ENCODE measurements at places on chromosomes 16 and 17.

- DNase-seq = no peak
Observed at GRCh38 chr17:2393954-2394749, 6.7 kb downstream of the MNT start.

DNA sequence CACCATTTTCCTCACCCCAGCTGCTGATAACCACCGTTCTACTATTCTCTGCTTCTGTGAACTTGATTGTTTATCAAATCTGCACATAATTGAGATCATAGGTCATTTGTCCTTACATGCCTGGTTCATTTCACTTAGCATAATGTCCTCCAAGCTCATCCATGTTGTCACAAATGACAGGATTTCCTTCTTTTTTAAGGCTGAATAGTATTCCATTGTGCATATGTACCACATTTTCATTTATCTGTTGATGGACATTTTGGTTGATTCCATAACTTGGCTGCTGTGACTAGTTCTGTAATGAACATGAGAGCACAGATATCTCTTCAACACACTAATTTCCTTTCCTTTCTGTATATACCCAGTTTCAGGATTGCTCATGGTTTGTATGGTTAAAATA is 225.3 kb upstream of the TBX2 start:
- DNase-seq = no peak

GRCh38 chr17:8791910-8792270 is 7.3 kb downstream of the MFSD6L start:
- DNase-seq = no peak

- no peak for DNase-seq
Observed at GRCh38 chr17:67381929-67382257, 4.8 kb downstream of the PITPNC1 start.

- no peak for DNase-seq
Observed at GRCh38 chr16:52757746-52758472, 211.0 kb upstream of the TOX3 start.

DNA sequence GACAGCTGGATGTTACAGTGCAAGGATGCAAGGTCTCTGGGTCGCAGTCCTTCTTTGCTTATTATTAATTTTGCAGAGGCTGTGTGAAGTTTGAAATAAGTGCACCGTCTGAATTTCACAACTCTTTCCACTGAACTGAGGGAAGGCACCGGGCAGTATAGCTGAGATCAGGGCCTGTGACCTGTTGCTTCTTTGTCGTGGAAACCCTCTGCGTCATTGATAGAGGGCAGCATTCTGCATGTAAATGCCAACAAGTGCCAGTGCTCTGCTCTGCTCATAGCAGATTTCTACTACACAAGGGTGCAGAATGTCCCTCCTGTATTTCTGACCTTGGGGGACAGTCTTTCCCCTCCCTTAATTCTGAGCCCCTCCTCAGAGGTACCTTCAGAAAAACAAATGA is 26.0 kb downstream of the CD300LF start:
- no peak for DNase-seq

- DNase-seq = no peak
Observed at GRCh38 chr17:11205659-11206058, 35.4 kb upstream of the SHISA6 start.

- DNase-seq = no peak
Observed at GRCh38 chr17:17144061-17144460, 62.1 kb downstream of the PLD6 start.

- DNase-seq = no peak
Observed at GRCh38 chr16:48110982-48111381, 44.8 kb downstream of the ABCC12 start.

GRCh38 chr17:28247671-28248555 is 71.1 kb upstream of the TMEM97 start:
- DNase-seq = no peak

GRCh38 chr17:57067781-57068180 is 17.3 kb upstream of the AKAP1 start:
- DNase-seq = no peak

DNA sequence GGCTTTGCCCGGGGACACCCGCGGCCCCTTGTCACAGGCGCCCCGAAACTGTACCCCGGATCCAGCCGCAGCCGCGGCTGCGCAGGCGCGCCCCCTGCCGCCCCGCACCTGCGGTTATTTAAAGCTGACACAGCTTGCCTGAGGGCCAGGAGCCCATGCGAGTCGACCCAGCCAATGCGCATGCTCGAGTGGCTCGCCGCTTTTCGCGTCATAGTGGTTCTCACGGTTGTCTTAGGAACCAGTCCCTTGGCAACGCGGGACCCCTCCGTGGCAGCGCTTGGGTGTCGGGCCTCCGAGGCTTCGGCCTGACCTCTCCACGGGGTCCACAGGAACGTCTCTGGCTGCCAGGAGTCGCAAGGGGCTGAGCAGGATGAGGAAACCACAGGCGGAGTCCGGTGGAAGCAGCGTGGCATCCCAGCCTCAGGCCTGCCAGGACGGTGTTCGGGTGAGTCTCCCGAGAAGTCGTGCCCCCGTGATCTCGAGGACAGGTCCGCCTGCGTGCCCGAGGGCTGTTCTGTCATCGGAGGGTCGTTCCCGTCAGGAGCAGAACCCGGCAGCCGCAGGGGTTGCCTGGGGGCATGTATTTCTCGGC is 716.9 kb downstream of the KCNJ18 start:
- DNase-seq = no peak

All from D721Med (cell line).